ENCODE measurements at places on chromosomes 16 and 17. TPM values are rescaled to one million over a fixed set of nuclear protein-coding genes. Genes with fewer than 3 reads are reported as not detected.

GUCY2D gene
- total RNA-seq = under 0.01 TPM

LITAFD gene
- total RNA-seq = not detected

SLC6A4 gene
- total RNA-seq = under 0.01 TPM

OTOP2 gene
- not detected for total RNA-seq

UMOD gene
- not detected for total RNA-seq

C1QTNF8 gene
- total RNA-seq = not detected

KRTAP4-4 gene
- not detected for total RNA-seq

ASIC2 gene
- 0.18 TPM for total RNA-seq

TAT gene
- not detected for total RNA-seq

PIPOX gene
- total RNA-seq = 2.6 TPM

PTX4 gene
- total RNA-seq = 0.09 TPM

MINK1 gene
- total RNA-seq = 17.1 TPM

MT4 gene
- total RNA-seq = not detected

CHP2 gene
- total RNA-seq = not detected

SRSF2 gene
- total RNA-seq = 89.8 TPM

ITGAL gene
- not detected for total RNA-seq

CLDN9 gene
- total RNA-seq = not detected

ADCY7 gene
- total RNA-seq = 41.2 TPM
